Activated CD4-positive, alpha-beta T cell treated with anti-CD3 and anti-CD28 coated beads for 4 hours (primary cell): ENCODE measurements at places on chromosomes 13 and 19.

DNA sequence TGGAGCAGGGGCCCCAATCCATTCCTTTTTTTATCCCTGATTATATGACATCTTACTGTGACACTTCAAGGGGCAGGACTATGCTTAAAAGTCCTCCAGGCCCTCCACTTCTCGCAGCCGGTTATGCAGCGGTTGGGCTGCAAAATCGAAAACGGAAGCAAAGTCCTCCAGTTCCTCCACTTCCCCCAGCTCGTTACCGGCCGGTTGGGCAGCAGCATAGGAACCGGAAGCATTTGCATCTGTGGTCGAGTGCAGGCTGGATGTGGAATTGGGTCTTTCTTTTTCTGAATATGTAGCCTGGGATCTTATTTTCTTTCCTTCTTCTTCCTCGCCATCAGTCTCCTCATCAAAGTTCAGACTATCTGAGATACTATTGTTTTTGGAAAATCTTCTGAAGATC lies 46.1 kb downstream of the OXGR1 start:
- no peak for DNase-seq

GRCh38 chr19:41882568-41883462 lies at the start of gene ARHGEF1:
ARHGEF1 (plus strand) TSS chr19:41883184; CDS start chr19:41888083, 4,899 bp downstream.
- DNase-seq = peak; percentile 46

GRCh38 chr19:720345-721160 lies 11.8 kb downstream of the PALM start:
- no peak for DNase-seq

DNA sequence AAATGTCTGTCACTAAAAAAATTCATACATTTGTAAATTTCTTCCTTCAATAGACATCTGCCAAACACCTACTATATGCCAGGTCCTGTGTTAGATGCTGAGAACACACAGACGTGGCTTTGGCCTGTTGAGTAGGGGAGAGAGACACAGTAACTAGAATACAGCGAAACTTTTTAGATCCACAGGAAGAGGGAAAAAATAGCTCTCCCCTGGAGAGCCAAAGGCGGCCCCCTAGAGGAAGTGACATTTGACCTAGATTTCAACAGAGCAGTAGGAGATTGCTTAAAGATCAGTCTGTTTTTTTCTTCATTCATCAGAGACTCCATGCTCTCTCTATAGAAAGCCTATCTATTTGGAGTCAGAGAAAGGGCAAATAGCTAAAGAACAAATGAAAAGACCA lies 11.3 kb downstream of the LCP1 start:
- no peak for DNase-seq

DNA sequence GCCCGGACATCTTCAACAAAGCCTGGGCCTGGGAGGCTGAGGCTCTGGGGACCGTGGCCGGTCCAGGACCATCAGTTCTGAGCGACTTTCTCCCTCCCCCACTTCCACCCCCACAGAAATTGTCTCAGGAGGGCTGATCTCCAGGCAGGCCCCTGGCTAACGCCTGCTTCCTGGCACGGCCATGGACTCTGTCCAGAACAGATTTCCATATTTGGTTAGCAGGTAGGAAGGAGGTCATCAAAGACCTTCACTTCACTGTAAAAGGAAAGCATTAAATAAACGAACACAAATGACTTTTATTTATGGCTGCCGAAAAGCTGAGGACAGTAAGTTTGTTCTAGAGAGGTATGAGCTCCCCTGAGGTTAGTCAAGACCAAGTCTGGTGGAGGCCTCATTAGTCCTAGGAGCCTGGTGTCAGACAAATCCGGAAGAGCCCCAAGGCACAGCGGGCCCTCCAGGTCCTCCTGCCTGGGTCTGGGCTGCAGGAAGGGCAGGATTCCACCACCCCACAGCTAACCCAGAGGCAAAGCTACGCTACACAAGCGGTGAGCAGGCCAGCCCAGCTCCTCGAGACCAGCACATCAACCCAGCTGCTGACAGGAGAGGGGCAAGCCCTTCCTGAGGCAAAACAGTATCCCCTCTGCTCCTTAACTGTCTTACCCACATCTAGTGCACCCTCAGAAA lies 4.6 kb upstream of the PLPP2 start:
- no peak for DNase-seq

- no peak for DNase-seq
These were observed 25.3 kb downstream of the RNASEH2B start for GRCh38 chr13:50934735-50935435.

GRCh38 chr13:112249644-112250610 lies 126.2 kb upstream of the SPACA7 start:
- no peak for DNase-seq

DNA sequence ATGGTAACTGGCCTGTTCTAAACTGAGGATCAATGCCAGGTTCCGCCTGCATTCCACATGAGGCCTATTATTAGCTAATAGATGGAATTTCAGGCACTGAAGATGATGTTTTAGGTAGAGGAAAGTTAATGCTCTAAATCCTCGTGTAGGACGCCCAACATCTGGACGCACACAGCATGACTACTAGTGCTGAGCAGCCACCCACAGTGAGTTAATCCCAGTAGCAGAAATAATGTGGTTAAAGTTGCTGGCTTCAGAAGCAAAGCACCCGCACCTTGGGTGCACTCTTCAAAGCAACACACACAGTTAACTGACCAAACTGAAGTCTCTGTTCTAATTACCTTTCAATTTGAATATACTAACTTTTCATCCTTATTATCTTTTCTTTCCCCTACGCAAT lies 150.6 kb downstream of the DIAPH3 start:
- no peak for DNase-seq

DNA sequence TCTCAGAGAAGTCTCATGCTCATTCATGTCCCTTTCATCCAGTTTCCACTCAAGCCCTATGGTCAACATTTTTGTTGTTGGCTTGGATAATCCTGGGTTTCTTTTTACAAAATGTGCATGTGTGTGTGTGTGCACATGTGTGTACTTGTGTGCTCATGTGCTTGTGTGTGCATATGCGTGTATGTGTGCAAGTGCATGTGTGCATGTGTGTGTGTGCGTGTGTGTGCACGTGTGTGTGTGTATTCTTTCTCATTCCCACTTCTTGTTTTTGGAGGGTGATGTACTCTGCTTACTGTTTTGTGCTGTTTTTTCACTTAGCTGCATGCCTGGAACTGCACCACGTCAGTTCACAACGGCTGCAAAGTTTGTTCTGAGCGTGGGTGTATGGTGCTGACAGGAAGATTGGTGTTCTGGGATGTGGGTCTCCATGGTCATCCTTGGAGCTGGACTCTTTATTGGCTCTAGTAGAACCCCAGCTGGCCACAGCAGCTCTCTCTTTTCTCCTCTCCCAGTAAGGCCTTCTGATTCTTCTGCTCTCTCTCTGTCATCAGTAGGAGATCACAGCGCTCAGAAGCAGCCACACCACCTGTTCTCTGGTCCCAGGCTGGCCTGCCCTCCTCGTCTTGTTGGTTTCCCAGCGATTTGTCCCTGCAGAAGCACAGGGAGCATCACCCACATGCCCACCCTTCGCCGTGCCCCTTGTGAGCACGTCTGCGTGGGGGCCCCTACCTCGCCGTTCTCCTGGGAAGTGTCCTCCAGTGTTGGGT lies 60.8 kb downstream of the SOX1 start:
- DNase-seq = no peak

GRCh38 chr13:44906713-44907112 lies 82.6 kb downstream of the NUFIP1 start:
- DNase-seq = no peak

DNA sequence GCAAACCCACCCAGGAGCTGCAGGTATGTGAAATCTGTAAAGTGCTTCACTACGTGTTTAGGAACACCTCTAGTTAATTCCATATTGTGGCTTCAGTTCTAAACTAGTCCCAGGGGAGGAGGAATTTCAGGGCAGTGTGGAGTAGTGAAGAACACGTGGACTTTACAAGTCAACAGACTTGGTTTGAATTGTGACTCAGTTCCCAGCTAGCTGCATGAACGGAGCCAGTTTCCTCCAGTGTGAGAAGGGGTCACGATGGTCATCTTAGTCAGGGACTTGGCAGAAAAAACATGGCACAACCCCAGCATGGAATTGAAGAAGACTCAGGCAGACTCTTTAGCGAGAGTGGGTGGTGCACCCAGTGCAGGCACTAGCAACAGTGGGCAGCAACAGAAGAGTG lies 175.7 kb upstream of the UBL3 start:
- DNase-seq = no peak
